NCI-H1436 (cell line): ENCODE measurements at places on chromosomes 3 and 15.
A peak's percentile ranks its signal among the peaks of the same experiment; 100 is the strongest.

- DNase-seq, result no peak
Measured at GRCh38 chr3:70646635-70647034, 334.2 kb upstream of the MDFIC2 start.

GRCh38 chr15:78321041-78321570 is 19.0 kb upstream of the CRABP1 start:
- DNase-seq, result no peak

DNA sequence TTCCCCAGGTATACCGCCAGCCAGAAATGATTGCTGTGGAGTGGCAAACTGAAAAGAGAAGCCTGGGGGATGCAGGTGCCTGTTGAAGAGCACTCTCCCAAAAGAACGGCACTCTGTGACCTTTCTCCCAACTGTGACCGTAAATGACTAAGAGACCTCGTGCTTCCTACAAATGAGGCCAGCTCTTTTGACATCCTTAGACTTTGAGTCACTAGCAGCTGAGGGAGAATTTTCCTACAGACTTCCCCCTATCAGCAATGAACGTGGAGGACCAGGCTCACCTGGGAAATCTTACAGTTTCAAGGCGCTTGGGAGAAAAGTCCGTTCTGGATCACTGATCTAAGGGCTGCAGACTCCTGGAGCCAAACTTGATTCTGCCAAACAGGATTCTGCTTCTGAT is 8.6 kb downstream of the AQP9 start:
- no peak for DNase-seq

DNA sequence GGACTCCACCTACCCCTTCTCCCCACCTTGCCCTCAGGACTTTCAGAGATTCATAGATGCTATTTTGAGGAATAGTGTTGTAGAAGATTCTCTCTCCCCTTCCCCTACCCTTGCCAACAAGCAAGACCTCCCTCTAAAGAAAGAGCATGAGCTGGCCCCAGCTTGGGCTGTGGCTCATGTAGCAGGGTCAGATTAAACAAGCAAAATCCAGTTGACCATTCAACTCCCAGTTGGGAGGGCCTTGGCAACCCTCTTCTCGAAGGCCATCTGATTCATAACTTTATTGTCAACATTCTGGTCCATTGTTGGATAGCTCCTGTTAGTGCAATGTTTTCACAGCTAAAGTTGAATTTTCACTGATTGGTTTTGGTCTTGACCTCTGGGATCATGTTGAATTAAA is 41.1 kb downstream of the TNFAIP8L3 start:
- DNase-seq, result no peak

GRCh38 chr3:126465928-126466544 is 9.7 kb downstream of the ZXDC start:
- no peak for DNase-seq

DNA sequence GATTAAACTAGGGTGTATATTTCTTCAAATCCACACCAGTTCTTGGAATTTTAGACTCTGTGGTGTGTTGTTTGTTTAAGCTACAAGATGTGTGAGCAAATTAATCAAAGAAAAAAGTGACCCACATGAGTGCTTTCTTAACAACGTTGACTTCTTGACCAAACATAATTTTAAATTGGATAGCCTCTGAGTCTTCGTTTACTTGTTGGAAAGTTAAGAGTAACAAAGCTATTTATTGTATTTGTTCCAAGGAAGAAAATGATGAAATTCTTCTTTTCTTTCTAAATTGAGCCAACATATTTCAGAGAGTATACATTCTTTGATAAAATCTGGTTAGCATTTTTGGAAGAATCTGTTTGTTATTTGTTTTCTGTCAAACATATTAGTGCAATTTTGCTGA is 99.9 kb upstream of the IGSF10 start:
- no peak for DNase-seq

DNA sequence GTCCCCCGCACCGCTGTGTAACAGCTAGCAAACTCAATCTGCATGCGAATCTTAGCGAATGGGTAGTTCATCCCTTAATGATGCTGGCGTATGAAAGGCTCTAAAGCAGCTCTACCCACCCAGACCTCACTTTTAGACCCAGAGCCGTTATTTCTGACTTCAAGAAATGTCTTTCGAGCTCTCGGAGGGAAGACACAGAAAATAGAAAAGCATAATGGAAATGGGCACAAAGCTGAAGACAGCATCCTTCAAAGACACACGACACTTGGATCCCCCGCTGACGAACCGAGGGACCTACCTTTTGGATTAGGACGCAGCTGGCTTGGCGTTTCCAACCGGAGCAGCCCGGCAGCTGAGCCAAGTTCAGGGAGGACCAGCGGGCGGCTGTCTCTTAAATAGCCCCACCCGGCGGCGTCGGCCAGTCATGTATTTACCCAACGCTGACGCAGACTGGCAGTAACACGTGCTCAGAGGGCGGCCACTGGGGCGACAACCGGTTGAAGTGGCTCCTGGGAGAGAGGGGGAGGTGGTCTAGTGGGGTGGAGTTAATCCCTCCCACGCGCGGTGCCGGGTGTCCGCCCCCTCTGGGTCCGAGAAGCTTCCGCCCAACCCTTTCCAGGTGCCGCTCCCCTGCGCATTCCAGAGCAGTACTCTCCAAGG is 1.5 kb downstream of the CCK start:
- DNase-seq, result no peak

- no peak for DNase-seq
Measured at GRCh38 chr3:175486255-175486654, 627.1 kb downstream of the NAALADL2 start.

DNA sequence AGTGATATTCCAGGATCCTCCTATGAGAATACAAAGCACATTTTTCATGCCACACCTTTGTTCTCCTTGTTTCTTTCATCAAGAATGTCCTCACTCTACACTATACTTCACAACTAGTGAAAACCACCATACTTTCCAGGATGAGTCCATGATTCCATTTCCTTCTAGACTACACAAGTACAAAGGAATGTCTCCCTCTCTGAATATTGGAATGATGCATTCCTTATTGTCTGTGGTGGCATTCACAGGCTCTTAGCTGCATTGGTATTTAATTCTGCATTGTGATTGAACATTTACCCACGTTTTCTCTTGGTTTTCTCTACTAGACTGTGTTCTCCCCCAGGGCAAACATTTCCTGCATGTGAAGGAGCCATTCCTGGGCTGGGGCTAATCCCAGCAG is 217.5 kb downstream of the RAP2B start:
- DNase-seq, result no peak

DNA sequence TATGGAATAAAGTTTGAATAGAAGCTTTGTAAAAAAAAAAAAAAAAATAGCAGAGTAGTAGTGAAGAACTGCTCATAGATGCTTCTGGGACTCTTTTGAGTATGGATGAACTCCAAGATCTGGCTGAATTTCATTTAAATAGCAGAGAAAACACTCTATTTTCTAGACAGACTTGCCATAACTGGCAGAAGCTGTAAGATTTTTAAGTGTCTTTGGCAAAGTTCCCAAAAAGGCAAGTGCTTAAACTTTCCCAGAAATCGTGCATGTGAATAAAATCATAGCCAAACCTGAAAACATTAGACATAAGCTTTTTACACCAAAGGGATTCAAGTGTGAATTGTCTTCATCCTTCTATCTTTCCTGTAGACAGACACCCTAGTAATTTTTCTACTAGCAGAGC is 110.3 kb upstream of the MITF start:
- DNase-seq, result no peak

DNA sequence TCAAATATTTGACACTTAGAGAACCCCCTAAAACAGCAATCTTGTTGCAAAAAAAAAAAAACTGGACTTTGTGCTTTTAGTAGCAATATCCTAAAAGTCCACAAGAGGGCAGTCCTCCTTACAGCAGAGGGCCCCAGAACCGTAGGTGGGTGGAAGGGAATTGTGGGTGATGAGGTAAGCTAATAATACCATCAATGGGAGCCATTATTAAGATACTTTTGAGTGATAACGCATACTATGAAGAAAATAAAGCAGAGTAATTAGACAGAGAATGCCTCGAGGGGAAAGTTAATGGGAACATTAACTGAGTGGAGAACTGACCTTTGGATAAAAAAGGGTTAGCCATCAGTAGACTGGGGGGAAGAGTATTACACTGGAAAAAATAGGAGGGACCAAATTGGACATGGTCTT is 229.9 kb downstream of the THRB start:
- DNase-seq, result no peak

DNA sequence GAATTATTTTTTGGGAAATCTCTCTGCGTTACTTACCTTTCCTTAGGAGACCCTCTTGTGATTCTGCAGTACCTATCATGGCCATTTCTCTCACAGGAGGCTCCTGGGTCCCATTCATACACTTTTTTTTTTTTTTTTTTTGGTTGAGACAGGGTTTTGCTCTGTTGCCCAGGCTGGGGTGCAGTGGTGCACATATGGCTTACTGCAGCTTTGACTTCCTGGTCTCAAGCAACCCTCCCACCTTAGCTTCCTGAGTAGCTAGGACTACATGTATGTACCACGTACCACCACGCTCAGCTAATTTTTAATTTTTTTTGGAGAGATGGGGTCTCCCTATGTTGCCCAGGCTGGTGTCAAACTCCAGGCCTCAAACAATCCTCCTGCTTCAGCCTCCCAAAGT is 36.1 kb downstream of the TRAK1 start:
- DNase-seq, result no peak

- peak; percentile 78 for DNase-seq
Measured at GRCh38 chr15:92797168-92798052, 102.7 kb upstream of the CHD2 start.

DNA sequence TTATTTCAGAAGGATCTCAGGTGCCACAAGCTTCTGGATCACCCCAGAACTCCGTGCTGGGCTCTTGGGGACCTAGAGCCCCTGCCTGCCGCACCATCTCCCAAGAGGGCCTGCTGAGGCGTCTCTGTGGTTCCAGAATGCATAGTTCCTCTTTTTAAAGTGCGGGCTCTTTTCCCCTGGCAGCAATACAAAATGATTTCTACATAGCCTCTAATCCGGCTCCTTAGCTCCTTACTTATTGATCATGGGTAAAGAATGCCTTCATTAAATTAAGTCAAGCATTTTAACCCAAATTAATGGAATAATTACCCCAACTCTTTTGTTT is 121.9 kb downstream of the ATP10A start:
- no peak for DNase-seq

GRCh38 chr3:9088441-9089353 is 125.4 kb upstream of the RAD18 start:
- DNase-seq, result no peak

- peak; percentile 87 for DNase-seq
Measured at GRCh38 chr15:44811337-44811736, 75.0 kb downstream of the TRIM69 start.

- no peak for DNase-seq
Measured at GRCh38 chr3:66106788-66107187, 68.1 kb upstream of the MAGI1 start.

- DNase-seq, result no peak
Measured at GRCh38 chr3:197468866-197469382, 86.8 kb downstream of the BDH1 start.

DNA sequence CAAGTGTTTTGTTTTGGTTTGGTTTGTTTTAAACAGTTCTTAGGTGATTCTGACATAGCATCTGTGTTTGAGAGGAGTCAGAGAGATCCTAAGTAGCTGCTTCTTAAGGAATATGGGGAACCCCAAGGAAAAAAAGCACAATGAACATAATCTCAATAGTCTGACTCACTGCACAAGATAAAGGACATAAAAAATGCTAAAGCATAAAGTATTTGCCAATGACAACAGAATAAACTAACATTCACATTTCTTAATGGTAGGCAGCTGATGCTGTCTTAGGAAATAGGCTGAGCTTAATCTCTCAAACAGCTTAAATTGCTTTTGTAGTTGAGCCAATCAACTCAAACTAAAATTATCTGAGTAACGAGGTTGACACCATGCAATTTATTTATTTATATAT is 2.9 kb downstream of the NCEH1 start:
- no peak for DNase-seq

DNA sequence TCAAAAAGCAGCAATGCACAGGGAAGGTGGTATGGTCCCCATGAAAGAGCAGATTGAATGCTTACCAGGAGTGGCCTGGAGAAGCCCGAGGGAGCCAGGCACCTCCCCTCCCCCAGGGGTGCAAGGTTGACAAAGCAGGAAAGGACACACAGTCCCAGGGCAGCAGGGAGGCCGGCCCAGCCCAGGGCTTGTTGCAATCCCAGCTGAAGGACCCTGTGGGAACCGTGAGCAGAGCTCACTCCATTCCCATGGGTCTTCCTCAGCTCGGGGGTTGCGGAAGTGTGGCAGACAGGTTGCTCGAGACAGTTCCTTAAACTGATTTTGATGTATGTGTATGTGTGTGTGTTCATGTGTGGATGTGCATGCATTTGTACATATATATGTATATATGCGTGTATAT is 15.8 kb downstream of the UROC1 start:
- no peak for DNase-seq

- DNase-seq, result no peak
Measured at GRCh38 chr3:71219744-71220638, 363.5 kb downstream of the FOXP1 start.

DNA sequence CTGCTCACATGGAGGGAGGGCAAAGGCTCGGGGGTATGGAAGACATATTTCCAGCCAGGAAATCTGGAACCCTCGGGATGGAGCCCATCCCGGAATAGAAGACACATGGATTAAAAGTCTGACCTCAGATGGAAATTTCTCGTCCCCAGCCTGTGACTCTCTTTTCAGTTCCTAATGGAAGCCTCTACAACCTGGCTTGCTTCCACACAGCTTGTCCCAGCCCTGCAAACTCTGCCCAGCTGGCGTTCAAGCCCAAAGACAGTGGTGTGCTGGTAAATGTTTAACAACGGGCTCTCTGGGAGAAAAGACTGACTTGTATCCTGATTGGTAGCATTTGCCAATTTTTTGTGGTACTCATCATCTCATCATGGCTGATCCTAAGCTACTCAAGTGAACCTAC is 35.6 kb upstream of the TLE3 start:
- DNase-seq, result no peak

GRCh38 chr15:92725171-92725570 is 69.6 kb upstream of the FAM174B start:
- DNase-seq, result no peak

DNA sequence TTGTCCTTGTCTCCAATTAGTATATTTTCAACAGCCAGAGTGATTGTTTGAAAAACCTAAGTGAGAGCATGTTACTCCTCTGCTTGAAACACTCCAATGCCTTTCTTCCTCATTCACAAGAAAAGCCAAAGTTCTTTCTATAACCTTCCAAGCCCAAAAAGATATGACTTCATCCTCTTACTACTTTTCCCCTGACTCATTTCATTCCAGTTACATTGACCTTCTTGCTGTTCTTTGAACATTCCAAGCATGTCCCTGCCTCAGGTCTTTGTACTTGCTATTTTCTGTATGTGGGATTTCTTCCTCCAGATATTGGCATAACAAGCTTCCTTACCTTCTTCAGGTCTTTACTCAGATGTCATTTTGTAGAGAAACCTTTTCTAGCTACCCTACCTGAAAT is 28.3 kb downstream of the EHHADH start:
- DNase-seq, result no peak

GRCh38 chr3:25429361-25430286 is 1.6 kb downstream of the RARB start:
- no peak for DNase-seq

GRCh38 chr3:50587806-50588758 is 18.8 kb downstream of the HEMK1 start:
- no peak for DNase-seq
